ENCODE measurements at places on chromosomes 2 and 18.

DNA sequence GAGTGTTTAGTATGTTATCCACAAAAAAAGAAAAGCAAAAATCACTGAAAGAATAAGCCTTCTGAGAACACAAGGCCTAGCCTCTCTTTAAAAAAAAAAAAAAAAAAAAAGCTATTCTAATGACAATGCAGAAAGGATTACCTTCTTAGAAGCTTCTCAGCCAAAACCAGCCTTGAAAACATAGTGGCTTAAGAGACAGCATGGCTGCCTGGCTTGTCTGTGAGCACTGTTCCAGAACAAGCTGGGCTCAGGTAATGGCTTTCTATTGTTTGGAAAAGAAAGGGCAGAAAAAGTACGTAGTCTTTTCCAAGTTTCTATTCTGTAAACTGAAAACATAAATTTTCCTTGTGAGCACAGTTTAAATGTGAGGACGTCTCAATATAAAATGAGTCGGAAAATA lies 119.5 kb downstream of the MAP3K20 start:
- DNase-seq, result no peak

DNA sequence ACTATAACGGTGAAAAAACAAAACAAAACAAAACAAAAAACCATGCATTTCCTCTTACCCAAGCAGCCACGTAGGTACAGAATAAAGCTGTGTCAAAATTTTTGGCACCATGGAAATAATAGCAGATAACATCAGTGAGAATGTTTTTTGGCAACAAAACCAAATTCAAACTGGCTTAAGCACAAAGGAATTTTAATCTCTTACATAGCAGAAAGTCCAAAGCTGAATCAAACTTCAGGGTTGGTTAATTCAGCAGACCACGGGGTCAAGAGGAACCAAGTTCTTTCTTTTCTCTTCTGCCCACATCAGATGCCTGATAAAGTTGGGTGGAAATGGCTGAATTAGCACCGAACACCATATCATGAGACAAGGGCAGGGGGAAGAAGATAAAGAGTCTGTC lies 129.5 kb downstream of the PAX3 start:
- DNase-seq, result no peak

DNA sequence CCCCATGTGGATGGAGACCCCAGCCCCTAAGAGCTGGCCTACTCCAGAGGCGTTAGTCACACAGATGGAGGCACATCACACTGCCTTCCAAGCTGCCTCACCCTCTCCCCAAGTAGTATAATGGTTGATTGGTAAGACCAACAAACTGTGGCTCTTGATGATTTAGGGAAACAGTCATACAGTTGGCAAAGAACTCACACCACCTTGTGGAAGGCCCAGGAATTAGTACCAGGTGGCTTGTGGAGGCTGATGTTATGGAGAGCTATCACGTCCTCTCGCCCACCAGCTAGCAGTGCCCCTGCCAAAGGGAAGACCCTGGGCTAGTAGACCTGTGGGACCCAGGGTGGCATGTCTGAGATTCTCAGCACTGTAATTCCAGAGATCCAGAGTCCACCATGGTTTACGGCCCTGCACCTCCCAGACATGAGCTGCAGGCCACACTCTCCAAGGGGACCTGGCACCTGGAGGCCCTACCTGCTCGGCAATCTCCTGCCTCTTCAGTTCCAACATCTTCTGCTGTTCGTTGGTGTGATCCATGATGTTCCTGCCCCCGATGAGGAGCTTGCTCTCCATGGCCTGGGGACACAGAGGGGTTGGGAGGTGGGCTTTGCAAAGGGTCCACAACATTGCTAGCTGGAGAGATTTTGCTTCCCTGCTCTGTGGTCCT lies 26.3 kb downstream of the KIF3C start:
- no peak for DNase-seq

- no peak for DNase-seq
These were observed 116.3 kb upstream of the SMAD7 start for GRCh38 chr18:49067071-49067470.

DNA sequence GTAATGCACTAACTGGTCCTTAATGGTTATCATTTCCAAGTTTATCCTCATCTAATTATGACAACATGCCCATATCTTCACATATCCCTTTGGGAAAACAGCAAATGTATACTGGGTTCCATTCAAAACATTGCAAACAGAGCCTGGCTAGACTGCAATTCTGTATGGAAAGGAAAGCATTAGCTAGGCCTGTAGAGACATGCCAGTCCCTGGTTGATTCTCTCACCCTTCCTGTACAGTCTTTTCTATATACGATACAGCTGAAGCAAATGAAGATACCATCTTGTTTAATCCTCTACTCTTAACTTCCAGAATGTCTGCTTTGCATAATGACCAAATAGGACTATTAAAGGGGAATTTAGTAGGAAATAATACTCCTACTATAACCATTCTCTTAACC lies 294.4 kb upstream of the MC4R start:
- no peak for DNase-seq

DNA sequence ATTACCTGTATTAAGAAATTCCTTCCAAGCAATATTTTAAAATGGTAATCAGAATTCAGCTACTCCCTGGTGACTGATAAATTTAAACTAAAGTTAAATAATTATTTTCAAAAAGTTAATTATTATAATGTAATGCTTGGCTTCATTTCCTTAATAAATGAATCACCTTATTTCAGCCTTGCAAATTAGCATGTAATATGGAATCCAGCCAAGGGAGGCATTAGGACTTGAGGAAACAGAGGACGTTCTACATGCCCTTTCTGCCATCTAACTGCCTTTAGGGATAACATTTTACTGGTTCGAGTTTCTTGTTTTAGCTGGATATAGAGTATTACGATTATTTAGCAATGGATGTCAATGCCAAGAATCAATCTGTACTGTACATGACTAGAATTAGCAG lies 636.3 kb downstream of the TSN start:
- no peak for DNase-seq

DNA sequence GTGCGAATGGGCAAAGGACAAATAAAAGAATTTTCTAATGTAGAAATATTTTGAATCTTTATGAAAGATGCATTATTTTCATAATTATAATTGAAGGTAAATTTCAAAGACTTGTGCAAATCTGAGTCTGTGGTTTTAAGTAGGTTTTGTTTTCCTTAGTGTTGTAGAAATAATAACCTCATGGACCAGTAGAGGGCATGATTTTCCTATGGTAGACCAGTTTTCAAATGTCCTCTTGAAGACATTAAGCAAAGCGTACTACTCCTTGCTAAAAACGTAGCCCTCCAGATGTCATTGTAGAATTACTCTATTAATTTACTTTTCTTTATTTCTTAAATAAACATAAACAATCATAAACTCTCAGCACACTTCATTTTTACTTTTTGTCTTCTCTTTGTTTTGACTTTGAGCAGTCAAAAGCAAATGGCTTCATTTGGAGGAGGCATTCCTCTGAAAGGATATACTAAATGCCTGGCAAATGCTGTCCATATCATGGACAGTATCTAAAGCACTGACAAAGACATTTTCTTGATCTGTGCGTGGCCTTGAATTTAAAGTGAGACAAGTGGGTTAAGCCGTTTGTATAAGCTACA lies 85.8 kb upstream of the FAM237A start:
- DNase-seq, result peak; percentile 18

DNA sequence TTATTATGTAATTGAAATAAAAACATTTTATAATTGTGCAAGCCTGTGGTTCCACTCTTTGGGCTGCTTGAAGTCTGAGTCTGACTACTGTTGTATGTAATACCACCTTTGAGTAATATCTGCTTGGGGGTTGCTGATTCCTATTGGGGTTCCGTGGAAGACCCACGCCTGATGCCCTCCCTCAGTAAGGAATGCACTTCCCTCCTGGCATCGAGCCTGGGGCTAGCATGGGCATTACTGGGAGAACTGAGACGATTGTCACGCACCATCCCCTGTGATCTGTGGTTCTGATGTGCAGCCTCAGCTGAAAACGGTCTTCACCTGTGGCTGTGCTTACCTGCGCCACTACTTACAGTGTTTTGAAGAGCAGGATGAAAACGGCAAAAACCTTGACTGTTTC lies 32.7 kb upstream of the RBM44 start:
- DNase-seq, result no peak

GRCh38 chr2:174717273-174717672 lies 47.0 kb downstream of the CHRNA1 start:
- peak; percentile 24 for DNase-seq

DNA sequence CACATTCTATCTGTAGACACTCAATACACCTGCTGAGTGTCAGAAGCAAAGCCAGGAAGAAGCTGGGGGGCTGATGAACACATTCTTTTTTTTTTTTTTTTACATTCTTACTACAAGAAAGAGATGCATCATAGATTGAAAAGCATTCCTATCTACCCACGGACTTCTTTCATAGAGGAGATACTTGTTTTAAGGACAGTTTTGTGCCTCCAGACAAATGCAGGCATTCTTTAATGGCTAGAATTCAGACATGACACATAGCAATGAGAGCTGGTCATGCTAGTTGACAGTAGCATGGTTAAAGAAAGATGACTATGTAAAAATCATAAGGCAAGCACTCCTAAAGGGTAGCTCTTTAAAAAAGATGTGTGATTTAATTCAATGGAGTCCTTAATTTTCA lies 110.2 kb downstream of the EPHA4 start:
- no peak for DNase-seq

DNA sequence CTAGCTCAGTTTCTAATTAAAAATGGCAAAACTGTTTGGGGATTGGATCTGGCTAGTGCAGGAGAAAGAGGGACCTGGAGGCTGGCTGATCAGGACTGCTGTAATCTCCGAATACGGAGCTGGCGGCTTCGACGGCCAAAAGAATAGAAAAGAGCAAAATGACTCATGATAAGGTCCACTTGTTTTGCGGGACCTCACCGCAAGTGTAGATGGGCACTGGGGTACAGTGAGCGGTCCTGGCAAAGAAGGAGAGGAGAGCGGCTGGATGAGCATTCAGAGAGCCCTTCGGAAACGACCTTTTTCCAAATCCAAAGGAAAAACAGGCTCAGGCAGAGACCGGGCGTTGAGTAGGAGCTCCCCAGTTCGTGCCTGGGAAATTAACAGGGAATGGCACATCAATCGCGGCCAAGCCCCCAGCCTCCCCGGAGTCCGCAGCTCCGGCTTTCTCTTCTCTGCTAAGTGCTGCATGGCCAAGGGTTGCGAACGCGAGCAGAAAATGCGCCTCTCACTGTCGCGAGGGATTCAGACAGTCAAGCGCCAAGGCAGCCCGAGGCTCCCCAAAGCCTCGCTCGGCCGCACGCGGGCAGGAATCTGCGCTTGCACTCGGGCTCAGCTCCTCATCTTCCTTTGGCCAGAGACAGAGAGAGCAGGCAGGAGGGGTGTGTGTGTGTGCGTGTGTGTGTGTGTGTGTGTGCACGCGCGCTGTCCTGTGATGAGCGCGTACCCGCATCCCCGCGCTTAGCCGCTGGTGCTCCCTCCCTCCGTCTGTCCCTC lies 1.8 kb downstream of the DCC start:
- no peak for DNase-seq

DNA sequence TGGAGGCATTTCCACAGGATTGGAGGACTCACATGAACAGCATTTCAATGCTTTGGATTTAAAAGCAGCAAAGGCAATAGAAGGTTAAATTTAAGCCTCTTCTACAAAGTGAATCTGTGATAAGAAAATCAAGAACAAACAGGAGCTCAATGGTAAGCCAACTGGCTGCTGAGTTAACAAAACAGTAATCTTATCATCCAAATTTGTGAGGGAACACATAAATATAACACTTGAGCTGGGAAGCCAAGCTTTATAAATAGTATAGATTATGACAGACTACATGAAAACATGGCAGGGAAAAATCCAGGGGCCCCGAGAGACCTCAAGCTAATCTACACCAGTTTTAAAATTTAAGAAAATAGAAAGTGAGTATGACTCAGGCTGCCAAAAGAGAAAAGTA lies 108.5 kb upstream of the PGAP1 start:
- no peak for DNase-seq

- DNase-seq, result no peak
These were observed 1306.7 kb upstream of the CELF4 start for GRCh38 chr18:38872342-38872741.

GRCh38 chr2:158994920-158995676 lies 26.7 kb downstream of the TANC1 start:
- no peak for DNase-seq

DNA sequence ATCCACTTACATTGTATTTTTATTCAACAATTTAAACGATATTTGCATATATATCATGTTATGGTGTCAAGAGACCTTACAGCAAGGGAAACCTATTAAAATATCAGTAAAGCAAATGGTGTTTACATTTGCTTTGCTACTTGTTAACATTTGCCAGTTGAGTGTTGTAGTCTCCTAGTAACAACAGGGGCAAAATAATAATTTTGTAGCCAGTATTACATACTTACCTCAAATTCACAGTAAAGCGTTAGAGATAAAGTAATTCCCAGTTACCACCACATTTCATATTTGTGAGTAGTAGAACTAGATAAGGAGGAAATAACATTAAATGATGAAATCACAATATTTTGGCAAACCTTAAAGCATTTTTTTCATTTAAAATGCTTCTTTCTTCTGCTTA lies 71.3 kb downstream of the FASTKD2 start:
- DNase-seq, result no peak

- no peak for DNase-seq
These were observed 14.0 kb downstream of the STRADB start for GRCh38 chr2:201465524-201465971.
